ENCODE measurements at places on chromosomes 13 and 19.

- DNase-seq = no peak
Measured at GRCh38 chr13:52651897-52652195, 790 bp upstream of the SUGT1 start.

GRCh38 chr13:113845723-113846635, 17.9 kb downstream of the GAS6 start:
- DNase-seq = no peak

GRCh38 chr13:112907871-112908331, 61.1 kb upstream of the MCF2L start:
- no peak for DNase-seq

DNA sequence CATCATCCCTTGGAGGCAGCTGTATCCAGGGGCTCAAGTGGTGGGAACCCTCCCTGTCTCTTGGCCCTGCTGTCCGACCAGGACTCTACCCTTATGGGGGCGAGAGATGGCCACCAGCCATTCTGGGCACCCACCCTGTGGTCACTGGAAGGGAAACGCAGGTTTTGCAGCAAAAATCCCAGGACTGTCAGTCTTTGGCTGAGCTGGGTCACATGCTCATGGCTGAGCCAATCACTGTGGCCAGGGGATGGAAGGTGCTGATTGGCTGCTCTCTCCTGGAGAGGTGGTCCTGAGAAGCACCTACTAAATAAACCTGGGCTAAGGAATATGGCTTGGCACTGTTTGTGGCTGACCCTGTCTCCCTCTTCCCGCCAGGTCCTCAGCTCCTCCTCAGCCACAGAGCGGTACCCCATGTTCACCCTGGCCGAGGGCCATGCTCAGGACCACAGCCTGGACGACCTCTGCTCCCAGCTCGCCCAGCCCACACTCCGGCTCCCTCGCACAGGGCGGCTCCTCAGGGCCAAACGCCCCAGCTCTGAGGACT, 8.9 kb downstream of the ATG4D start:
- DNase-seq = no peak

DNA sequence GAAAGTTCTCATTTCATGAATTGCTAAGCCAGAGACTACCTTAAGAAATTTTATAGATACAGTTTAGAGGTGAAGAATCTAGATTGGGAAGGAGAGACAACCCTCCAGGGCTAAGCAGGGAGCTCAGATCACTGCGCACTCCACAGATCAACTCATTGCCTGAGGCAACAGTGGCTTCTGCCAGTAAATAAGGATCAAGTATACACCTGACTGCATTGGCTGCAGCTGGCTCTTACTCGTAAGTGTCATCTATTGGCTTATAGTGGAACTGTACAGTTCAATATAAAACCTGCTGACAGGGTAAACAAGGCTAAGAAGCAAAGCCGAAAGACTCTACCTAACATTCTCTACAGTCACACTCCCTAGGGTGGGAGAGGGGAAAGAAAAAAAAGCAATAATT, 18.0 kb upstream of the C1QTNF9B start:
- DNase-seq = no peak

DNA sequence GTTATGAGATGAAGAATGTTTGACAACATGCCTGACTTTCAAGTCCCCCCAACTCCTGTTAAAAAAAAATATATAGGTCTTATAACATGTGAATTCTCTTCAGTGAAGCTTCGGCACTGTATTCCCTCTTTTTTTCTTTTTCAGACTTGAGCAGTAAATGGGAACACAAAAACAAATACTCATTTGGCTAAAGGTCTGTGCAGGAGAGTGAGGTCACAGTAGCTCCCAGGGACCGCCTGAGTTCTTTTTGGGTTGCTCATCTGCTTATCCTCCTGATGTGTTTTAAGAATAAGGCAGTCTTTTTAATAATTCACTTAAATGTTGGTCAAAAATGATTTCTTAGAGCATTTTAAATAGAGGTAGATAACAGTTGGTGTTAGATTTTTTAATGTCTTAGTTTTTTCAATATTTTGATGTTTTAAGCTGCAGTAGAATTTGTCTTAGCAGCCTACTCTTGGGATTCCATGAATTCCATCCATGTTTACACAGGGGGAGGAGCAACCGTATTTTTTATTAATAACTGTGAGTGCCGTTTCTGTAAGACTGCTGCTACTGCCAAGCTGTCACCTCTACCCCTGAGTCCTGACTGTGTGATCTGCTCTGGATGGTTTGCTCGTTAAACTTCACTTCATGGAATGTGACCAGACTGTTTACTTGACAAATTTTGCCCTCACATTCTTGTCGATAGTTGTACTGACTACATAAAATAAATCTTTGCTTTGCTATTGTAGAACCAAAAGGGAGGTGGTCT, 14.9 kb downstream of the HNRNPM start:
- no peak for DNase-seq

- no peak for DNase-seq
Measured at GRCh38 chr19:42985588-42985987, 40.7 kb downstream of the PSG11 start.

GRCh38 chr13:46595136-46595884, 42.3 kb downstream of the LRCH1 start:
- DNase-seq = no peak

- no peak for DNase-seq
Measured at GRCh38 chr19:10395436-10395835, 7.9 kb downstream of the CDC37 start.

GRCh38 chr13:79660361-79660760, 179.4 kb downstream of the NDFIP2 start:
- no peak for DNase-seq

- DNase-seq = no peak
Measured at GRCh38 chr13:25329706-25330105, 28.3 kb downstream of the NUP58 start.

DNA sequence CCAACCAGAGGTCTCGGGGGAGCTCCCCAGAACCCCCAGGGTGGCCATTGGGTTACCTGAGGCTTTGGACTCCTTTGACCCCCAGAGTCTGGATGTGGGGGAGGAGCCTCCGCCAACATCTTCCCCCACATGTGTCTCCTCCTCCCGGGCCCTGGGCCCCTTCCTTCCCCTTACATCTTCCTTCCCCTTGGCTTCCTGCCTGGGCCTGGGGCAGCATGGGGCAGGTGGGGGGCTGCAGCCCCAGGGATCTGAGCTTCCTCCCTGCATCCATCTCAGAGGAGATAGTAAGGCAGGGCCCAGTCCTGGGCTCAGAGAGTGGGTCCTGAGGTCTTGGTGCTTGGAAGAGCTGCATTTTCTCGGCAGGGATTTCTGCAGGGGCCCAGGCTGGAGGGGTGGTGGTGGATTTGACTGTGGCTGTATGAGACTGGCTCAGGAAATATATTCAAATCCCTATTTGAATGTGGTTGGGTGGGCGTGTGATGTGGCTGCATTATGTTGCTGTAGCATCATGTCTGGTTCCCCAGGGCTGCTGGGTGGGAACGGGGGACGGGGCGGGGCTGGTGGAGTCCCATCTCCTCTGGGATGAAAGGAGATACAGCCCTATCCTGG, 919 bp downstream of the VAV1 start:
- DNase-seq = peak; percentile 31

DNA sequence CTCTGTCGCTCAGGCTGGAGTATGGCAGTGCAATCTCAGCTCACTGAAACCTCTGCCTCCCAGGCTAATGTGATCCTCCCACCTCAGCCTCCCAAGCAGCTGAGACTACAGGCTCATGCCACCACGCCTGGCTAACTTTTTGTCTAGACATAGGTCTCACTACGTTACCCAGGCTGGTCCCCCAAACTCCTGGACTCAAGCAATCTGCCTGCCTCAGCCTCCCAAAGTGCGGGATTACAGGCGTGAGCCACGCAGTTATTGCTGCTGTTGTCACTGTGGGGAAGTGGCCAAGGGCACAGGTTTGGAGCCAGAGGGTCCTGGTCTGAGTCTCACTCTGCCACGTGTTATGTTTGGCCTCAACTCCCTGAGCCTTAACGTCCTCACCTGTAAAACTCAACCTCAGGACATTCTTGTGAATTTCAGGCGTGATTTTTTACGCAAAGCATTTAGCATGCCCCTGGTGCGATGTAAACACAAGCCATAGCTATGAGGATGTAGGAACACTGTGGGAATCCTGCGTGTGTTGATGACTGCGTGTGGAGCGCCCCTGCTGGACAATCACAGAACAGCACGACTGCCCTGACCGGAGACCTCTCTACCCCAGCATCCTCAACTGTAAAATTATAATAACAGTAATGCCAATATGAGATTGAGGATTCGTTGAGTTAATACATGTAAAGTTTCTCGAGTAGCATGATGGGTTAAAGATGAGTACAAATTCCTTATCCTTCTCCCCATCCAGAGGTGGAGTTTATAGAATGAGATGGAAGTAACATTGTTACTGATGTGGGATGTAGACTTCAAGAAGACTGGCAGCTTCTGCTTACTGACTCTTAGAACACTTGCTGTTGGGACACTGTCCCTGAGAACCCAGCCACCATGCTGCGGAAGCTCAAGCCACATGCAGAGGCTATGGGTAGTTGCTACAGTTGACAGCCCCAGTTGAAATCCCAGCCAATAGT, 41.8 kb upstream of the PNMA8B start:
- peak; percentile 62 for DNase-seq

- peak; percentile 87 for DNase-seq
Measured at GRCh38 chr19:44747739-44748425, 626 bp upstream of the BCL3 start.

DNA sequence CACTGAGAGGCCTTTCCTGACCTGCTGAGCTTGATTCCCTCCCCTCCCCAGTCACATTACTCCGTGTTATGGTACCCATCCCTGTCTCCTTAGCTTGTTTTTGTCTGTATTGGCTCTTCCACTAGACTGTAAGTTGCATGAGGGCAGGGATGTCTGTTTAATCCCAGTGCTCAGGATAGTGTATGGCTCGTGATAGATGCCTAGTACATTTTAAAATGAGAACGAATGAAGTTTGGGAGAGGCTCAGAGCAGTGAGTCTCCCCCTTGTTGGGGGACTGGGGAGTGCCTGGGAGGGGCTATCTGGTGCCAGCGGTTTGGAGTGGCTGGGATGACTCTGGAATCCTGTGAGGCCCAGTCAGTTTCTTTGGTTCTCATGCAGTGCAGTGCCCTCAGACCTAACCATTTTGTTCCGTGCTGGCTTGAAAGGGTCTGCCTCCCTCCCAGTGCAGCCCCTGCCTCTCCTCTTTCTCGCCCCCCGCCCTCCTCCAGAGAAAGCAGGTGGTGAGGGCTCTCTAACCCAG, 35.5 kb downstream of the ACTN4 start:
- no peak for DNase-seq

DNA sequence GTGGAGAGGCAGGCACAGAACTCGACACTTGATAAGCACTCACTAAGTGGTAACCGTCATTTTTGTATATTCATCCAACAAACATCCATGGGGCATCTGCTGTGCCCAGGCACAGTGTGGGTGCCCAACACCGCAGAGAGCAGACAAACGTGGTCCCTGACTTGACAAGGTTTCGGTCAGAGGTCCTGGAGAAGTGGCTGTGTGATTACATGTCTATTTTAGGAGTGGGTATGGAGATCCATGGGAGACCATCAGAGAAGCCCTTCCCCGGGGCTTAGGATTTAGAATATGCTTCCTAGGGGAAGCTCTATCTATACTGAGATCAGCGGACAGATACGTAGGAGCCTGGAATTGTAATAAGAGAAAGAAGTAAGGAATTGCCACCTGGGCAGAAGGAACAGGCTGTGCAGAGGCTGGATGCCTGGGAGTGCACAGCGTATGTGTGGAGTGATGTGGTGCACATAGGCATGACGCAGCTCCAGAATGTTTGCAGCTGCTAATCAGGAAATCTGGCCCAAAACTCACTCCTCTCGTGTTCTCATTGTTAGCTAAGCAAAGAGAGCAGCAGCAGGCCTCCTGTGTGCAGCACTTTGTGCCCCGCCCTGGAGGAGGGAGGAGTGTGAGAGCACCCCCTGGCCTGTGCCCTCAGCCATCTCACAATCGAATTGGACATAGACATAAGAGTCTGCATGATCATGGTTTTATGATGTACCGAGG, 23.0 kb upstream of the IRS2 start:
- DNase-seq = no peak

DNA sequence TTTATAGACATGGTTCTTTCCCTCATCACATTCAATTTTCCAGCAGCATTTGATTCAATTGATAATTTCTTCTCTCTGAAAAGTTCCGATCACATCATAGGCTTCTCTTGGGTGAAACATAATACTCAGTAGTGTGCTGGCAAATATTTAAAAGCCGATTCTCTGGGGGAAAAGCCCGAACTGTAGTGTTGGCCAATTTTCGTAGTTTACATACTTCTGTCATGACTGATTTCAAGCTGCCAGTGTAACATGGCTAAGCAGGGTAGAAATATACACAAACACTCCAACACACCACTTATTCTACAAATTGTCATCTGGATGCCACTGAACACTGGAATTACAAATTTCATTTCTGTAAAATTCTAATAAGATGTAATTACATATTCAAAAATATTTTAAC, 56.1 kb upstream of the FREM2 start:
- no peak for DNase-seq

DNA sequence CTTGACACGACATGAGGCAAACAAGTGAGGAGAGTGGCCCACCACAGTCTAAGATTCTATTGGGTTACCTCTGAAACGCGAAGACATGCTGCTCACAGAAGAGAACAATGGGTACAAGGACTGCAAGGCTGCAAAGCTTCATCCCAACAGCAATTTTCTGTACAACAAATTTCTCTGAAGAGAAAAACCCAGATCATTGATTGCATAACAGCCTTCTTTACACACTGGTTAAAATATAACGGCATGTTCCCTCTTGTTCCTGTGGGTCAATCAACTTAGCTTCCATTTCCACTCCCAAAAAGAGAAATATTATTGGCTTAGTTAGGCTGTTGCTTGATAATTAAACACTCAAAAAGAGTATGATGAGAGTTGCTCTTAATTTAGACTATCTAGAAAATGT, at the start of gene CPB2:
Gene CPB2, minus strand, starts transcription at position 166 of the 400 bp plus-strand sequence. Its CDS starts 24 bp downstream, at position 142.
- DNase-seq = no peak

GRCh38 chr13:34459856-34460255, 482.2 kb upstream of the NBEA start:
- no peak for DNase-seq

- DNase-seq = no peak
Measured at GRCh38 chr19:47641891-47642485, 33.1 kb downstream of the BICRA start.

DNA sequence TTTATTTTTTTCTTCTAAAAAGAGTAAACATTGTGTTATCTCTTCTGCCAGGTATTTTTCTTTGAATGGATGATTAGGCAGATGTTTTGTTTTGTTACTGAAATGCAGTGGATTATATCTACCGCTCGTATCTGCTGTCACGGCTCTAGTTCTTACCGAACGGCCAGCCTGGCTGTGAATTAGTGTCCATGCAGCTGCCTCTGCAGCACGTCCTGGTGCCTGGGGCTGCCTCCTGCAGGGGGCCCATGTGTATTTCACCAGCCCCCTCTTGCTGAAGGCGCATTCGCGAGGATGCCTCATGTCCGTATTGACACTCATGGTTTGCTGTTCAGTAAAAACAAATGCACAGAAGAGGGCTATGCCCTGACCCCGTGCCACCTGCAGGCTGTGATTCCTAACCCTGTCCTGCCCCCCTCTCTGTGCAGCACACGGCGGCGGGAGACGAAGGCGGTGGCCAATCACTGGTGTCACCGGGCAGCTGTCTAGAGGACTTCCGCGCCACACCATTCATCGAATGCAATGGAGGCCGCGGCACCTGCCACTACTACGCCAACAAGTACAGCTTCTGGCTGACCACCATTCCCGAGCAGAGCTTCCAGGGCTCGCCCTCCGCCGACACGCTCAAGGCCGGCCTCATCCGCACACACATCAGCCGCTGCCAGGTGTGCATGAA, 49.9 kb downstream of the RAB20 start:
- DNase-seq = peak; percentile 64
